ENCODE measurements at places on chromosomes 13 and 19.
A peak's percentile ranks its signal among the peaks of the same experiment; 100 is the strongest.

GRCh38 chr19:8306235-8307054 is 1.7 kb downstream of the CD320 start:
- DNase-seq: no peak

GRCh38 chr13:36815062-36815461 is 4.0 kb upstream of the RFXAP start:
- no peak for DNase-seq

DNA sequence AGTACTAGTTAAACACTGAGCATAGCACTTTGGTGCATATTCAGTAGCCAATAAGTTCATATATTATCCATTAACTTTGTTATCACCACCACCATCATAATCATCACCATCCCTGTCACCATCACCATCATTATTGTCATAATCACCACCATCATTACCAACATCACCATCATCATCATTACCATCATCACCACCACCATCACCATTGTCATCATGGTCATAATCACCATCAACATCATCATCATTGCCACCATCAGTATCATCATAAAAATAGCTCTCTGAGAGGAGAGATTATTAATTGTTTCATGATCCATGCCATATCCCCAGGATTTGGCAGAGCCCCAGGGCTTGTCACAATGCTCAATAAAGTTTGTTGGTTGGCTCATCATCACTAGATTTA is 49.3 kb downstream of the MBD3L1 start:
- DNase-seq: no peak

DNA sequence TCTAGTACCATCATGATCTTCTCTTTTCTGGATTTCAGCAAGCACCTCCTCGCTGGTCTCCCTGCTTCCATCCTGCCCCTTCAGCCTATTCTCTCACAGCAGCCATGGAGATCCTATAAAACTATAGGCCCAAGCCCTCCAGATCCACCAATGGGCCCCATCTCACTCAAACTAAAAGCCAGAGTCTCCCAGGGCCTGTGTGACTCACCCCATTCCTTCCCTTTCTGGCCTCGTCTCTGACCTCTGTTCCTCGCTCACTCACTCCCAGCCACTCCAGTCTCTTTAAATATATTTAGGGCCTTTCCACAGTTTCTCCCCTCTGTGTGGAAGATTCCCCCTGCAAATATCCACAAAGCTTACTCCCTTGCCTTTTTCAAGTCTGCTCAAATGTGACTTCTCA is 89.7 kb downstream of the HSPH1 start:
- DNase-seq: no peak

DNA sequence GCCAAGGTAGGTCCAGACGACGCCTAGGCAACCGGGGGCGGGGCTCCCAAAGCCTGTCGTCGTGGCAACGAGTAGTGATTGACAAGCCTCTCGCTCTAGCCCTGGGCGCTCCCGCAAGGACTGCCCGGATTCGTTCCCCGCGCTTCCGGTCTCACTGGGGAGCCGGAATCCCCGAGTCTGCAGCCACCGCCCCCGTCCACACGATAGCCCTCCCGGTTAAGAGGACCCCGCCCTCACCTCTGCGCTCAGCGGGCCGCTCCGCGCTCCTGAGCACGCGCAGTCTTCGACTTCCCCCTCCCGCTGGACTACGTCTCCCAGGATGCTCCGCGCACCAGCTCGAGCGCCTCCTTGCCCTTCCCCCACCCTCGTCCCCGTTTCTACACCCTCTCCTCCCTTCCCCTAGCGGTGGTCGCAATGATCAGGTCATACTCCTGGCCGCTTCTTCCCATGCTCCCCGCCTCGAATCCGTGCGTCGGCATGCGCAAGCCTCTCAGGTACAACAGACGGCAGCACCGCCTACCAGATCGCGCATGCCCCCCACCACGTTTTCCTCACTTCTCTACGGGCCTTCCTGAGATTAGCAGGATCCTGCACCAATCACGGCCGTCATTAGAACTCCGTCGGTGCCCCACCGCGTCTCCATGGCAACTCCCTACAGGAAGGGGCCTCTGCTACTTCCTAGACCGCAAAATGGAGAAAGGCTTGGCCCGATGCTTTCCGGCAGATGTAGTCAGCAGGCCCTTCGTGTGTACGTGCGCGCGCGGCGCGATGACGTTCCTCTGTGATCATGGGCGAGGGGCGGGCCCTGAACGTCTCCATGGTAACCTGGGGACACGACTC is at the start of gene MZF1:
Gene MZF1, minus strand, starts transcription at position 518 of the 840 bp plus-strand sequence. CDS start 1,946 bp downstream, outside the sequence.
- peak; percentile 100 for DNase-seq

DNA sequence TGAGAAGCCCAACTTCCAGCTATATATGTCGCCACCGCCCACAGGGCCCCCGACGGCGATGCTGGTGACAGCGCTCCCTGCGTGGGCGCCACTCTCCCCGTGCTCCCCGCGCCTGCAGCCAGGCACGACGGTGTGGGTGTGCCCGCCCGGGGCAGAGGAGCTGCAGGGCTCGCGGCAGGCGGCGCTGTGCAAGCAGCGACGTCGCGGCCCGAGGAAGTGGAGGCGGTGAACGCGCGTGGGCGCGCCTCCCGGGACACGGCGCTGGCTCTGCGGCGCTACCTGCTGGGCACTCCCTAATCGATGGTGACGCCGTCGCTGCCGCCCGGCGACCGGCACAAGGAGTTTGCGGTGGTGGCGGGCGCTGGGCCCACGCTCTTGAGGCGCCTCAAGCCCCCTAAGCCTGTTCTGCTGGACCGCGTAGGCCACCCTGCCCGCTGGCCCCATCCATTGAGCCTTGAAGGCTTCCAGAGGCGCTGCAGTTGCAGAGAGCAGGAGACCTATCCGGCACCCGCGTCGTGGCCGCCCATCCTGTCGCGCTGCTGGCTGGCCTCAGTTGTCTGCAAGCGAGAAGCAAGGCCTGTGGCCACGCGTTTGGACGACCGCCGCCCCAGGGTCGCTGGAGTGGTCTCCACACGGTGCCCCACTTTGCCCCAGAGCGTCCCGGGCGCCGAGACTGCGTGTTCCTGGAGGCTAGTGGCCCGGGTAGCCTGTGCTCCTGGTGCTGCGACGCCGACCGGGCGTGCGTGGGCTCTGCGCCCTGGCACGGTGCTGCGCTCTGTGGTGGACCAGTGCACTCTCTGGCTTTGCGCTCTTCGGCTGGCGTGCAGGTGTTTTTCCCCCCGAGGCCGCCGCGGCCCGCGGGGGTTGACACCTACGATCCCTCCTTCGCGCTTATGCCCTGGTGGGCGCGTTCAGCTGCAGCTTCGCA is 23.1 kb downstream of the LRFN3 start:
- no peak for DNase-seq

DNA sequence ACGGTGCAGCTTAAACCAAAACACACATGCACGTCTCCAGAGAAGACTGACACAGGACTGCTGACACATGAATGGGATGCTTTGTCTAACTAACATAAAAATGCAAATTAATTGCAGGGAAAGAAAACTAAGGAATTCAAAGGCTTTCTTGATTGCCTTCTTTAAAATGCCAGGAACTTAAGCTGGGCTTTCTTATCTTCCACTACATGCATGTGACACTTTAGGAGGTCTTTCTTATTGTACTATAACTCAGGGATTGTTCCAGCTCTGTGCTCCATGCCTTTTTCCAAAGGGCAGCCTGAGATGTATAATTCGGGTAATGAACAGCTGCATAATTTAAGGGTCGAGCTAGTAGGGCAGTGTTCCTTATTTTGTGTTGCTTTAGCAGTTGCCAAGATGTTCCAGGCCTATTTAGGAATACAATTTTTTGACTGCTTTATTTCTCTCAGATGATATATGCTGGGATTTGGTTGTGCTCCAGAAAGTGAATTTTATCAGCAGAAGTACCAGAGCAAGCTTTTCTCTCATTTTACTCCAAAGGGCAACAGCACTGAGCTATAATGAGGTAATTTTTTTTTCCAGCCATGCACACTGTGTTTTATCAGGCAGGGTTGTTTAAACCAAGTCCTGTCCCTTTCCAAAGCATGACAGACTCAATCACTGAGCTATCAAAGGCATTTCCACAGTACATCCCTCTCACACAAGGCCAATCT is 885.2 kb downstream of the PCDH9 start:
- no peak for DNase-seq

GRCh38 chr13:94129490-94129894 is 350.0 kb downstream of the DCT start:
- DNase-seq: no peak

DNA sequence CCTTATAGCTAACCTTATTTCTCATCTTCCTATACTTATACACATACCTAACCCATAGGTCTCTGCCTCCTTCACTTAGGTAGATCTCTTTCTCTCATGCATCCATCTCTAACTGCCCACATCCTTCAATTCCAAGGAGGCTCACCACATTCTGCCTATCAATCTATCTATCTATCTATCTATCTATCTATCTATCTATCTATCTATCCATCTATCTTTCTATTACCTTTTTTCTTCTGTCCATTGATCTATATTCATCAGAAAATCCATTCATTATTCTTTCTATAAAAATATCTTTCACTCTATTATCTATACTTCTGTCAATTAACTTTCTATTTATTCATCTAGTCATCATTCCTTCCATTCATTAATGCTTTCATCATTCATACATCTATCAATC is 11.1 kb upstream of the CYP2A7 start:
- DNase-seq: no peak

DNA sequence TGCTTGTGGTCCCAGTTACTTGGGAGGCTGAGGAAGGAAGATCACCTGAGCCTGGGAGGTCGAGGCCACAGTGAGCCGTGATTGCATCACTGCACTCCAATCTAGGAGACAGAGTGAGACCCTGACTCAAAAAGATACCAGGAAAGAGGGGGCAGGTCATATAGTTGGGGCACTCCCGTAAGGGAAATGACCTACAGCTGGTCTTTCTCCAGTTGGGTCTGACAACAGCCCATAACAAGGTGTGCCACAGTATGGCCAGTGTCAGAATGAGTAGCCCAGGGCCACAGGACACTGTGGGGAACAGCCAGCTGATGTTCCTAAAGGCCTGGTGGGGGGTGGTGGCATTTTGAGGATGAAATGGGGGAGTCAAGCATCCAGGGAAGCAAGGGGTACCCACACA is 10.8 kb downstream of the DNMT1 start:
- no peak for DNase-seq

DNA sequence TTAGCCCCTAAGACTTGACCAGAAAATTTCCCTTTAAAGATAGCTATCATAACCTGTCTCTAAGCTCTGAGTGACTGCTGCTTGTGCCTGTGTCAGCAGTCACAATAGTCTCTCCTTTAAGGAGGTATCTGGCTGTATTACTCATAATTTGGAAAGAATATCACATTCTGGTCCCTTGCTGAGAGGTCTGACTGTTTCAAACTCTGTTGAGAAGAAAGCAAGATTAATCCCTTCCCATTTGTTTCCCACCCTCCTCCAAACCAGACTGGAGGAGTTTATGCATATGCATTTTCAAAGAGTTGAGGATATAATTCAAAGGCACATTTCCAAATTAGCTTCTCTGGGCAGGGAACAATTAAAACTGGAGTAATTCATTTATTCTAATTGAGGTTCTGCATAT is 2.3 kb downstream of the HTR2A start:
- no peak for DNase-seq

DNA sequence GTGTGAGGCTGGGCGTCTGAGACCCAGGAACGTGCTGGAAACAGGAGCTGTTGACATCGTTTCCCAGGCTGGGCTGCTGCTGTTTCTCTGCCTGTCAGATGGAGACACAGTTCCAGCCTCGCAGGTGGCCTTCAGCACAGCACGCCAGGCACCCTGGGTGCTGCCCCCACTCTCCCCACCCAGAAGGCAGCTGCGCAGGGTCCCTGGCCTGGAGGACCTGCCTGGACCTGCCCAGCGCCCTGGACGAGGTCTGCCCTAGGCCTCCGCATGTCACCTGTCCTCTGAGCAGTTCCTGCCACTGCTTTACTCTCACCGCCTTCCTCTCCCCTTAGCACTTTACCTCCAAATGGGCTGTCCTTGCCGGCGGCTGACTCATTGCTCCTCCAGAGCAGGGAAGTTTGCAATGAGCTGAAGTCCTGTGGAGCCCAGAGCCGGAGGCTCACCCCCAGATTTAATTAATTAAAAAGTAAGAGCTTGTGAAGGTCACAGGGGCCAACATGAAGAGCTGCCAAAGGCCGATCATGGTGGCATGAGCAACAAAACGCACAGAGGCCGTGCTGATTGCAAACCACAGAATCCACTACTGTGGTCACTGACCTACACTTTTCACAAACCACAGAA is 32.2 kb downstream of the C13orf46 start:
- DNase-seq: no peak

DNA sequence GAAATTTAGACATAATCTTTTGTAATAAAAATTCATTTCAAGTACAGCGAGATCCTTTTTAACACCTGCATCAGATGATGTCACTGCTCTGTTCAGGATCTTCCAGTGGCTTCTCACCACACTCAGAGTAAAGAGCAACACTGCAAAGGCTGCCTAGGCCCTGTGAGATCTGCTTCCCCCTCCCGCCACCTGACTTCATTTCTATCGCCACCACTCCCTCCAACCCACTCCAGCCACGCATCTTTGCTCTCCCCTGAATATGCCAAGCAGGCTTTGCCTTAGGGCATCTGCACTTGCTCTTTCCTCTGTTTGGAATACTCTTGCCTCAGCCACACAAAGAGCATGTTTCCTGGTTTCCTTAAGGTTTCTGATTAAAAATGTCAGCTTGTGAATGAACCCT is 58.3 kb downstream of the MBNL2 start:
- no peak for DNase-seq

- no peak for DNase-seq
Measured at GRCh38 chr19:54420383-54421168, 5.3 kb downstream of the TTYH1 start.

DNA sequence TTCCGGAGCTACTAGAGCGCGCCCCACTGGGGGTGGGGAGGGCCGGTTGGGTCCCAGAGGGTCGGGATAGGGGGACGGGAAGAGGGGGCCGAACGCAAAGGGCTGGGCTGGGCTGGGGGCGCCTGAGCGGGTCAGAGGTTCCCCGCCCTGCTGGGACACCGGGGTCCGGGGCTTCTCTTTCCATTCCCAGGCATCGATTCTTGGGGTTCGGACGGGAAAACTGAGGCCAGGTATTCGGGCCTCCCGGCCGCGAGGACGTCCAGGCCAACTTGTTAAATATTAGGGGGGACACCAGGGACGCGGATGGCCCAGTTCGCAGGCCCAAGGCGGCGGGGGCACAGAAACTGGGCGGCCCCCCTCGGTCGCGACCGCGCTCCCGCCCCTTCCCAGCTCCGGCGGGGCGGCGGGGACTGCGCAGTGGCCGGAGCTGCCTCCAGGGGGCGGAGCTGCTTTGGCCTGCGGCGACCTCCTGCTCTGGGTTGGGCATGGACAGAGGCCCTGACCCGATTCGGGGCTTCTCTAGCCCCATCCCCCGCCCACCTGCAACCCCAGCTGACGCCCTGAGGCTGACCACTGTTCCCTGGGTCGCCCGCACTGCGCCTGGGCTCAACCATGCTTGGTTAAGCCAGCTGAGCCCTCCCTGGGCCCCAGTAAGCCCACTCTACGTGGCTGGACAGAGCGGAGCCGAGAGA is 1.2 kb upstream of the KLF16 start:
- no peak for DNase-seq

- no peak for DNase-seq
Measured at GRCh38 chr13:96379967-96380366, 290.1 kb downstream of the HS6ST3 start.

Data from HFF-Myc (cell line).